GM10248 (cell line): ENCODE measurements at places on chromosomes 6 and 20.
A peak's percentile ranks its signal among the peaks of the same experiment; 100 is the strongest.

DNA sequence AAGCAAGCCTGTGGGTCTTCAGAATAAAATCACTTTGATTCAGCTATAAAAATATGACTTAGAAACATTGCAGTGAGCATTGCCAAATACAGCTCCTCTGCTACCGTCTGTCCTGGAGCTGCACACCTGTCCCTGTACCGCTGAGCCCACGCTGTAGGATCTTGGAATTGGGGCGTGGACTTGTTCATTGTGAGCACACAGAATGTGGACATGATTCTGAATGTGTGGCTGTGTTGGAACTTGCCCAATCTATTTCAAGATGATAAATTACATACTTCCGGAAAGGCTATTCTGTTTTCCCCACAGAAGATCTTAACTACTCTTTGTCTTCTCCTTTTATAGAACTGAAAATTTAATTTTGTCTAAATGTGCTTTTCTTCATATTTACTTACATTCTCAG, 107.3 kb downstream of the UST start:
- no peak for DNase-seq

- DNase-seq, result no peak
Measured at GRCh38 chr6:52749556-52750152, 13.6 kb downstream of the GSTA2 start.

DNA sequence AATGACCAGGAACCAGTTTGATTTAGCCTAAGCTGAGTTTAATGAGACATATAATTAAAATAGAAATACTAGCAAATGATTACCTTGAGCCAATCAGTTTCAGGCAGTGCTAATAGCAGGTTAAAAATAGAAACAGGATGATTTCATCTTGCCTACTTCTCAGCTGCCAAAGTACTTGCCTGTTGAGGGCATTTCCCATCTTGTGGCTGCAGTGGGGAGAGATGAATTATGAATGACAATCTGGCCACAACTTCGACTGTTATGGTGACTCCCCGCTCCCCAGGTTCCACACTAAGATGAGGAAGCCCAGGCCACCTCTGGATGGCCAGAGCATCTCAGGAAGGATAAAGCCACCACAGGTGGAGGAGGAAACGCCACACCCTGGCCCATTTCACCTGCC, 31.3 kb downstream of the MBOAT1 start:
- DNase-seq, result peak; percentile 34

DNA sequence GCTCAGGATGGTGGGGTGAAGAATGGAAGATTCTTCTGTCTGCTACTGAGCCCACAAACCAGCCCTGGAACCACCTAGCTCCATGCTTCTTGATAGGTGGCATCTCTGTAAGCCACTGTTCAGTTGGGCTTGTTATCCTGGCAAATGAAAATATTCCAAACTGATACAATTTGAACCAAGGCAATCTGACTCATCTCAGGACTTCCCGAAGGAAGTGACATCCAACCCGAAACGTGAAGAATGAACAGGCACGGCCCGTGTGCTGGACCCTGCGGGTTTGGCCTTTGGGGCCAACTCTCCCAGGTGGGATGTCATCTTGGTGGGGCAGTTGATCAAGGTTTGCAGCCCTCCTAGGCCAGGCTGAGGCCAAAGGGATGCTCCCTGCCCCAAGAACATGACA, 160.3 kb downstream of the PREX1 start:
- DNase-seq, result no peak

GRCh38 chr6:148874698-148875293, 128.0 kb downstream of the UST start:
- DNase-seq, result no peak

- DNase-seq, result no peak
Measured at GRCh38 chr6:89826029-89826528, 3.6 kb upstream of the CASP8AP2 start.

GRCh38 chr20:45254383-45255262, at the start of gene SLPI:
TSS of gene SLPI (minus strand) at chr20:45254564. CDS start at chr20:45254543, 21 bp downstream.
- DNase-seq, result peak; percentile 24

- no peak for DNase-seq
Measured at GRCh38 chr6:8499540-8499939, 64.2 kb upstream of the SLC35B3 start.

GRCh38 chr20:51275181-51275580, 252.3 kb upstream of the KCNG1 start:
- no peak for DNase-seq

- peak; percentile 18 for DNase-seq
Measured at GRCh38 chr6:134519465-134519864, 201.6 kb upstream of the SGK1 start.

GRCh38 chr6:72081871-72082270, 195.5 kb downstream of the RIMS1 start:
- DNase-seq, result no peak

DNA sequence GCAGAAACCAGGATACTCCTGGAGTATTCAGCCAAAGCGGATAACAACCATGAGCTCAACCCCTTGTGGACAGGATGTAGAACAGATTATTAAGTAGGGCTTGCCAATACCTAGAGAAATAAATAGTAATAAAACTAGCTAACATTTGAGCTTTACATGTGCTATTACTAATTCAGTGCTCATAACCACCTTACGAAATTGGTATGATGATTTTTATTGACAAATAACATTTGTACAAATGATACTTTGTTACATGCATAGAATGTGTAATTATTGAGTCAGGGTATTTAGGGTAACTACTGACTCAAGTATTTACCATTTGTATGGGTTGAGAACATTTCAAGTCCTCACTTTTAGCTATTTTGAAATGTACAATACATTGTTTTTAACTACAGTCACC, 287.9 kb downstream of the CDC5L start:
- DNase-seq, result no peak

- DNase-seq, result peak; percentile 53
Measured at GRCh38 chr6:32415521-32416019, 8.6 kb upstream of the BTNL2 start.
